Left lung (tissue), 14 donors: ENCODE measurements at places on chromosomes 5 and 9.

- no peak for DNase-seq
These were observed 67.1 kb downstream of the GRAMD2B start for GRCh38 chr5:126490167-126490940.

DNA sequence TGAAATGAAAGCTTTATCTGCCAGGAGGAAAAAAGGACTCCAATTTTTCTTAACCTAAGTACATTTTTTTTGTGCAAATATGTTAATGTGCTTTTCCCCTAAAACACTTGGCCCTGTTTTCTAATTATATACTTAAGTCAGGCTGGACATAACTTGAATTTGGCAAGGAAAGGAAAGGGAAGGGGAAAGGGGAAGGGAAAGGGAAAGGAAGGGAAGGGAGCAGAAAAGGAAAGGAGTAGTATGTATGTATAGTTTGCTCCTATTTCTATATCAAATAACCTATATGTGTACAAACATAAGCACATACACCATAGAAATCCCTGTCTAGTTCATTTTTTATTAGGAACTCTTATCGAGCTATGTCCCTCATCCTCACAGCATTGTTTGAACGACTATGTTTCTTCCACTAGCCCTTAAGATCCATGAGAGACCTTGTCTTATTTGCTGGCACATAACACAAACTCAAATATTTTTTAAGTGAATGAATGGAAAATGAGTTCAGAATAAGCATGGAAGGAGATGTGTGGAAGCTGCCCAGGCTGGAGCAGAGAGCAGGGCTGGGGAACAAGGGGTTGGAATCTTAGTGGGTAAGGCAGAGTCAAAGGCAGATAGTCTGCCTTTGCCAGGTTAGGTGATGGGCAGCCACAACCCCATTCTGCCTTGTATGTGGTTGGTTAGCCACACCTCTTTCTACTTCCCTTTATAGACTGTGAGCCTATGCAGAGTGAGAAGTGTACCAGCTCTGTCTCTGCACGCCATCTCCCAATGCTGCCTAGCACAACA, 70.0 kb downstream of the KLHL3 start:
- DNase-seq, result no peak

DNA sequence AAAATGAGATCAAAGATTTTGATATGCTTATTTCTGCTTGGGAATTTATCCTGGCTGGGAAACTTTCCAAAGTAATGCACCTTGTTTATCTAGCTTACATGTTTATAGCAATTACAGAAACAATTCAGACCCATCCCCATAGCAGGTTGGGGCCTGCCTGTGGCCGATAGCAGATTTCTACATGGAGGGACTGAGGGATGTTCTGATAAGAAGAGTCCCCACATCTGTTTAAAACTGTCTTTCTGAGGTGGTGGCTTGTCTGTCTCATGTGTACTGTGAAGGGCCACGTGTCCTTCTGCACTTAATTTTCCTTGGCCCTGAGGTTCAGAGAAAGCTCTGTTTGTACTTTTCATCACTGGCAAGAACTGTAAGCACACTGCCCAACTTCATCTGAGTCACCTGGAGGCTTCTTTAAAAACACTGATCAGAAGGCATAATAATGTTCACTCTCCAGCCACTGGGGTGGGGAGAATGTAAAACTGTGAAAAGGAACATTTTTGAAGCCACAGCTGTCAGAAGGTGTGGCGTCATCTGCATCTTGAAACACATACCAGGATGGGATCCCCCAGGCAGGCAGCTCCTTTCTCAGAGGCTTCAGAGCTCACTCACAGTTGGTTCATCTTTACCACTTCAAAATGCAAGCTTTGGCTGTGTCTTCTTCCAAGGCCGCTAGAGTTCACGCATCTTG, 80.3 kb downstream of the MAP1B start:
- no peak for DNase-seq

GRCh38 chr5:135239453-135240282, 159.4 kb downstream of the MACROH2A1 start:
- no peak for DNase-seq

GRCh38 chr9:1337169-1337568, 287.0 kb downstream of the DMRT2 start:
- no peak for DNase-seq

GRCh38 chr5:6674421-6674820, 38.8 kb upstream of the TENT4A start:
- DNase-seq, result no peak

GRCh38 chr9:107750741-107751566, 261.4 kb upstream of the KLF4 start:
- peak; percentile 77 for DNase-seq

- DNase-seq, result no peak
These were observed 27.7 kb downstream of the FUBP3 start for GRCh38 chr9:130606887-130607600.

GRCh38 chr5:116418016-116418415, 156.6 kb downstream of the SEMA6A start:
- DNase-seq, result no peak

DNA sequence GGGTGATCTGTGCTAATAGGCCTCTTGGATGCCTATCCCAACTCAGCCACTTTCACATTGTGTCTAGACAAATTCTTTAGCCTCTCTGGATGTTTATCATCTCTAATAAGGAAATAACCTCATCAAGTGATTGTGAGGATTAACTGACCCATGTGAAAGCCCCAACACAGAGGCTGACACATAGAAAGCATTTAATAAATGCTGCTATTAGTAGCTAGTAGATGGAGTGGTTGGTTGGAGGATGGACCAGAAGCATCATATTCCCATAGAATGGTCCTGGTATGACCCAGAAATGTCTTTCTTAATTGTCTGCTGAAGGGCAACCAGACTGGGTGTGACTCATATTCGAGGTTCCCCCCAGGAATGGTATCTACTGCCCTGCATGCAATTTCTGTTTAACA, 124.4 kb downstream of the PIK3R1 start:
- DNase-seq, result no peak

DNA sequence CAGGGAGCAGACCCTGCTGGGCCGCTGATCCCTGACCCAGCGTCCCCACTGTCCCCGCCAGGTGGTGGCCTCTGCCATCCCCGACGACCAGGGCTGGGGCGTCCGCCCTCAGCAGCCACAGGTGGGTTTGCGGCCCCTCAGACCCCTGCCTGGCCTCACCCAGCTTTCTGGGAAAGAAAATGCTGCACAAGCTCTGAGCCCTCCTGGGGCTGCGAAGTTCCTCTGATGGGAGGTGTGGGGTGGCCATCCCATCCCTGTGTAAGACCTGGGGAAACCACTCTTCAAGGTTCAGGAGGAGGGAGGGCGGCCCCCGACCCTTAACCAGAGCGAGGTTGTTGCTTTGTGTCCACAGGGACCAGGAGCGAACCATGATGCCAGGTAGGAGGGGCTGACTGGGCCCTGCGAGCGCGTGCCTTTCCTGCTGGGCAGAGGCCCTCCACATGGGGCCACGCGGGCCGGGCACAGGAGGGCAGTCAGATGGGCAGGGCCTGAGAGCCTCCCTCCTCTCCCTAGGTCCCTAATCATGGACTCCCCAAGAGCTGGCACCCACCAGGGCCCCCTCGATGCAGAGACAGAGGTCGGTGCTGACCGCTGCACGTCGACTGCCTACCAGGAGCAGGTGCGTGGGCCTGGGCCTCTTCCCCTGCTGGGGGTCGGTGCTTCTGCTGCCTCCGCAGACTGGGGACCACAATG, 7.7 kb downstream of the NOXA1 start:
- DNase-seq, result peak; percentile 58

DNA sequence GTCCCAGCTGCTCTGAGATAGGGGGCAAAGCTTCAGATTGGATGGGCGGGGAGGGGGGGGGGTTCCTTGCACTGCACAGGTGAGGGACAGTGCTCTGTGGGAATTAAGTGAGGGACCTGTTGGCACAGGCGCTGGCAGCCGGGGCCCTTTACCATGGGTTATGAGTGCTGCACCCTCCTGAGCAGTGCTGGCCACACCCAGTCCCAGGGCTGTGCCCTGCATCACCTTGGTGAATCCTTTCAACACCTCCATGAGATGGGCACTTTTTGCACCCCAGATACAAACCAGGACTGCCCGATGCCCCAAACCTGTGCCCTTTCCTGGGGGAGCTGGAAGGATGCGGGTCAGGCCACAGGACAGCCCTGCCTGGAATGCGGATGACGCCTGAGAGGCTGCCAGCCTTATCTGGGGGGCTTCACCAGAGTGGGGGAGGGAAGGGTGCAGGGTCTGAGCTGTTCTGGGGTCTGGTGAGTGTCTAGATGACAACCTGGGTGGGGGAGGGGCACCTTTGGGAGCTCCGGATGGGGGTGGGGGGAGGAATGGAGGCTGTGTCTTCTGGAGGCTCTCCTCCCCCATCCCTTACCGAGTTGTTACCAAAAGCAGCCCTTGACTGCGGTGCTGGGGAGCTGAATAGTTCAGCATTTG, 5.2 kb downstream of the CRB2 start:
- no peak for DNase-seq

DNA sequence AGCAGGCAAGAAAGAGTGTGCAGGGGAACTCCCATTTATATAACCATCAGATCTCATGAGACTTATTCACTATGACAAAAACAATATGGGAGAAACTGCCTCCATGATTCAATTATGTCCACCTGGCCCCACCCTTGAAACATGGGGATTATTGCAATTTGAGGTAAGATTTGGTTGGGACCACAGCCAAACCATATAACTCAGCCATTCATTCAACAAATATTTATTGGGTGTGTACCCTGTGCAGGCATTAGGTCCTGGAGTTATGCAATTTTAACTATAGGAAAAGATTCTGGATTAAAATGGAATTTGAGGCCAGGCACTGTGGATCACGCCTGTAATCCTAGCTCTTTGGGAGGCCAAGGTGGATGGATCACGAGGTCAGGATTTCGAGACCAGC, 124.2 kb upstream of the GAS1 start:
- no peak for DNase-seq

DNA sequence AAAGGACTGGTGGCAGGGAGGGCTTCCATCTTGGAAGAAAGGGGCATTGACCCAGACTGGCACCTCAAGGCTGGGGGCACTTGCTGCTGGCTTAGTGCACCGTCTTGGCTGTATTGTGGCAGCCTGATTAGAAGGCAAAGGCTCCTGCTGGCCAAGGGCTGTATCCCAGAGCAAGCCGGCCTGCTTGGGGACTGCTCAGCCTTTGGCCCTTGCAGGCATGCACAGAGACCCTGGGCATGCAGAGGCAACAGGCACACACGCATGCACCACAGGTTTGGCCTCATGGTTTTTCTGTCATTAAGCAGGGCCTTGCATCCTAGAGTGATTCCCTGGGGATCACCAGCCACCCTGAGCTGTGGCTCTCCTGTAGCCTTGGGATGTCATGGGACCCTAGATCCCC, 29.0 kb downstream of the PITX1 start:
- no peak for DNase-seq

DNA sequence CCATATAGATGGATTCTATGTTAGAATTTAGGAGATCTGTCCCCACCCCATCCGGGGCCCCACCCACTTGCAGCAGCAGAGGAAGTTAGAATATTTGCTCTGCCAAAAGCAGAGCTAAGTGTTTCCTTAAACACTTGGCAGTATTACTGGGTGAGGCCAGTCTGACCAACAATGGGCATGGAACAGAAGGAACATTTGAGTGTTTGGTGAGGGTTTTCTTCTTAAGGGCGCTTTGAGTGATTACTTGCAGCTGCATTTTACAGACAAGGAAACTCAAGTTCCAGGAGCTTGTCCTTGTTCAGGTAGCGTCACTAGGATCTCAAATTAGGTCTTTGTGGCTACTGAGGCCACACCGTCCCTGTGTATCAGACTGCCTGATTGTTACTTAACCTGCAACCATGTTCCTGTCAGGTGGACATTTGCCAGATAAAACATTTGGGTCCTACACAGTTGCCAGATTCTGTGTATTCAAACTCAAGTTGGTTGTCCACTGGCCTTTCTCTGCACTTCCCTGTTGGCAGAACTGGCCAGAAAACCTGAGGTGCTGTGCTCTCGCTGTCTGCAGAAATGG, 59.3 kb downstream of the SLC46A2 start:
- DNase-seq, result peak; percentile 84

- no peak for DNase-seq
These were observed 20.1 kb downstream of the SMIM23 start for GRCh38 chr5:171805746-171806145.

DNA sequence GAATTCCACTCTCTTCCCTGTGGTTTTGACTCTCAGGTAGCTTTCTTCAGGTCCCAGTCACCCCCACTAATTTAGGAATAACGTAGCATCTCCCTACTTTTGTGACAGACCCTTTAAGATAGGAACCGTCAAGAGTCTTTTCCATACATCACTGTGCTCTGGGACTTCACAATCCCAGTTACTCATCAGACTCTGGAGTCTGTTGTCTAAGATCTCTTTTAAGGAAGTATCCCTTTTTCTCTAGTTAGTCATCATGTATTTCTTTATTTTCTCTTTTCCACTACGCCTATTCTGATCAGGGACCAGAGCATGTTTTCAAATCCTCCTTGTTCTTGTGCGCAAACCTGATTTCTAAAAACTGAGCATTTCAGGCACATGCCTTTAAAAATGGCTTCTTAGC, 143.0 kb downstream of the GOLPH3 start:
- no peak for DNase-seq

DNA sequence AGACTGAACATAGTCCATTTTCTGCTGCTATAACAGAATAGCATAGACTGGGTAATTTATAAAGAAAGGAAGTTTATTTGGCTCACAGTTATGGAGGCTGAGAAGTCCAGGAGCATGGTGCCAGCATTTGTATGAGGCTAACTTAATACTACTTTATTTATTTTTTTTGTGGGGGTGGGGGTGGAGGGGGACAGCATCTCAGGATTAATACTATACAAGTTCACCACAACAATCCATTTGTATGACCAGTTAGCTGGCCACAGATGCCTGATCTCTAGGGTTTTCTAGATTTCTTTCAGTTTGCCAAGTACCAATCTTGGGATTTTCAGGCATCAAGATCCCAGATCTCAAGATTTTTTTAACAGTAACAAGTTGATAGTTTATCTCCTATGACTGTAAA, 20.3 kb downstream of the ANGPTL2 start:
- DNase-seq, result no peak

- DNase-seq, result no peak
These were observed 114.6 kb downstream of the SYK start for GRCh38 chr9:90916147-90916734.

DNA sequence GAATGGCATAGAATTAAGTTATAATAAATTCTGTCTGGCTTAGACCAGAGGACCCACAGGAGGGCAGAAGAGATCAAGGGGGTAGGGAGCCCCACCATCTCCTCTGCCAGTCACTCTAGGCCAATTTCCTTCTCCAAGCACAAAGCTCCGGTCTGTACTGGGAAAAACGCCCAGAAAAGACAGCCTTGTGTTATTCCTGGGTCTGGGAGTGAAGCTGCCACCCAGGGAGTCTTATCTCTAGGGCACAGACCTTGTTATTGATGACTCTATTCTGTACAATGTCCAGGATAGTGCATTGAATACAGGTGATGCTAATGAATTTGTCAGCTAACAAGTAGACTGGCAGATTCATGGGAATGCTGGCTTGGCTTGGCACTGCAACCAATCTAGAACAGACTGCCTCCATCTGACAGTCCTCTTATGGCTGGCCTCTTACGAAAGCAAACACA, 60.7 kb downstream of the MED27 start:
- no peak for DNase-seq

GRCh38 chr9:73845539-73845938, 651.6 kb upstream of the RORB start:
- DNase-seq, result no peak

GRCh38 chr5:42518595-42519221, 95.5 kb downstream of the GHR start:
- DNase-seq, result no peak

GRCh38 chr5:81949462-81949861, 22.4 kb upstream of the ATG10 start:
- no peak for DNase-seq

GRCh38 chr5:76180814-76181805, 97.9 kb downstream of the SV2C start:
- no peak for DNase-seq
